ENCODE measurements at places on chromosomes 4 and X.
A peak's percentile ranks its signal among the peaks of the same experiment; 100 is the strongest.

DNA sequence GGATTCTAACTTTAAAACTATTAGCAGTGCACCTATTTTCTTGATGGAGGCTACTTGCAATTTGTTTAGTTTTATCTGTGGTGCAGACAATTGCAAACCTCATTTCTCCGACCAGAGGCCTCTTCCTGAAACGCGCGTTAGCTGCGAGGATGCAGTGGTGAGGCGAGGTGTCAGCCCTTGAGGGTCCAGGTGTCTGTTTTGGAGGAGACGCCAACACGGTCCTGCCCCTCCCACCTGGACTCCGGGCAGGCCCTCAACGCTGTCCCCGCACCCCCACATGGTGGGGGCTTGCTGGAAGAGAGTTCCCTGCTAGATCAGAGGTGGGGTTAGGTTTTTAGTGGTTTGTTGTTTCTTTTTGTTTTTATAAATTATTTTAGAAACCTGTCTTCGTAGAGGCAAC, 34.4 kb downstream of the PCGF3 start:
- DNase-seq: no peak

DNA sequence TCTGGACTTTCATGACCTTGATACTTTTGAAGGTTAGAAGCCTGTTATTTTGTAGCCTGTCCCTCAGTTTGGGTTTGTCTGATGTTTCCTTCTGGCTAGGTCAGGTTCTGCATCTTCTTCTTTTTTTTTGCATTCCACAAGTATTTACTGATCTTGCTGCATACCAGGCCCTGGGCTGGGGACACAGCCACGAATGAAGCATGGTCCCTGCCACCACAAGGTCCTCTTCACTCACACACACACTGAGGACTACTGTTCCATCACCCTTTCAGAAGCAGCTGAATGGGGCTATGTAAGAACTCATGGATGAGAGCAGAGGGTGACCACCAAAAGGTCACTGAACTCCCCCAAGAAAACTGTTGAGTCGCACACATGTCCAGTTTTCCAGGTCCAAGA, 39.2 kb downstream of the USP11 start:
- DNase-seq: no peak

DNA sequence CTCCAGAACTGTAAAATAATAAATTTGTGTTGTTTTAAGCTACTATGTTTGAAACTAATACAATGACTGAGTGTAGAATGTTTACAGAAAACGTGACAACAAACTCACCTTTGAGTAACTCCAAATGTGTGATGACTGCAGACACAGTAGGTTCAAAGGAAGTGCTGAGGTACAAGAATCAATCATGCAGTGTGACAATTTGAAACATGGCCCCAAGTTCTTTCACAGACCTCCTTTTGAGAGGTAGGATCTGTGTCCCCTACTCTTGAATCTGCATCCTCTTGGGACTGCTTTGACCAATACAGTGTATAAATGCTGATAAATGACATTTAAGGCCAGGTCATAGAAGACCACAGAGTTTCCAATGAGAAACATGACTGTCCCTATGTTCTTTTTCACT, 667.7 kb upstream of the DIPK2B start:
- DNase-seq: no peak

DNA sequence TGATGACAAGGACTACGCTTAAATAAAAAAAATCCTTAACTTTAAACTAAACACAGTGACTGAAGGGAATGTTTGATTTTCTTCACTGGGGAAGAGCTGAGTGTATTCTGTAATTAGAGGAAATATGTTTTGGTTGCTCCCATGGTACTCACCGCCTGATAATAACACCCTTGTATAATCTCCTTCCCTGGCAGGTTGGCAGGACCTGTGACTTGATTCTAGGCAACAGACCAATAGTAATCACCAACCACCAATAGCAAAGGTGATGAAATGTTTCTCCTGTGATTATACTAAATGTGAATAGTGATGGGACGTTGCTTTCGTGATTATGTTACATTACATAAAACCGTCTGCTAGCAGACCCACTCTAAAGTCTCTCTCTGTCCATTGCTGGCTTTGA, 536.8 kb upstream of the CPEB2 start:
- no peak for DNase-seq

DNA sequence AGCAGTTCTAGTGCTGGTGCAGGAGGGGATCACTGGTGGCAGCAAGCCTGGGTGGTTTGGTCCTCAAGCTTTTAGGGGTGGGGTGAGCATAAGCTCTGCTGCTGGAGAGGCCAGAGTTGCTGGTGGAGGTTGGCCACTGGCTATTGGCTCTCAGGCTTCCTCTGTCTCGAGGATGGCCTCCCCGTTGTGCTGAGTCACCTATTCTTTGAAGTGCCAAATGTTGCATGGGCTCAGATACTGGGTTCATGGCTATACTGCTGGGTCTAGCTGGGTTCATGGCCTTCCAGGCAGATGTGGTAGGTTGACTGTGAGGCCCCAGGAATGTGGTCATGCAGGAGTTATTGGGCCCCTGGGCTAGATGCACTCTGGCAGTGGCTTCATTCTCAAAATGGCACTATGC, 466.3 kb downstream of the NAF1 start:
- DNase-seq: no peak

GRCh38 chr4:141207961-141208360, 12.7 kb upstream of the ZNF330 start:
- DNase-seq: no peak

GRCh38 chr4:133161570-133162295, 12.6 kb downstream of the PCDH10 start:
- no peak for DNase-seq

DNA sequence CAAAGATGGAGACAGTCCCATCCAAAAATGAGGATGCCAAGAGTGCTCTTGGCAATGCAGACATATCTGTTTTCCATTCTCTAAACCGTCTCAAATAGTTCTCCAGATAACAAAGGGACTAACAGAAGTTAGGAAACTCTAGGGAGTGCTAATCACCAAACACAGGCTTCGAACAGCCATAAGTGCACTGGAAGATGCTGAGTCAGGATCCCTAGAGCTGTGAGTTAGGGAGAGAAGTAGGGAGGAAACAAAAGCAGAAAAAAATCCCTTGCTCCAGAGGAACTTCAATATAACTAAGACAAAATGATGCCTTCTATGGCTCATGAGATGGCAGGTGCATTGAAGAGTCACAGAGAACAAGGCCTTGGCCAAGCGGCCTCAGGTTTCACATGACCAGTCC, 251.0 kb upstream of the PPARGC1A start:
- no peak for DNase-seq

GRCh38 chr4:4502694-4503311, 39.0 kb downstream of the STX18 start:
- DNase-seq: no peak

- DNase-seq: no peak
Measured at GRCh38 chrX:109643687-109644086, 18.7 kb upstream of the KCNE5 start.

GRCh38 chrX:15468036-15468435, 25.1 kb downstream of the PIR start:
- no peak for DNase-seq

GRCh38 chr4:105912633-105913032, 17.4 kb downstream of the NPNT start:
- no peak for DNase-seq

DNA sequence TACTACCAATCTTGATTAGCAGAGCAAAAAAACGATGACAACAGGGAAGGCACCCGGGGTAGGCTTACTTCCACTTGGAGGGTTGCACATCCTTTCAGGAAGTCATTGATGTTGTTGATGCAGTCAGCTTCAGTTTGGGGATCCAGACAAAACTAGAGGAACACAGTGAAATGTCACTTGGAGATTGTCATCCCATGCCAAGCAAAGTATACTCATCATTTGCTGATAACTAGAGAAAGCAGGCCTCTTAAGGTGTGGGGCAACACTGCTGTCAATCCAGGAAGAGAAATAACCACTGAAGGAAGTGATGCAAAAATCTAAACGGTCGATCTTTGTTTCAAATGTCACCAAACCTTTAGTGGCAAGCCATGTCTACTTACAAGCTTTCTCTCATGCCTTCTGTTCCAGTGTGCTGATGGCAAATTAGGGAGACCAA, 1.4 kb downstream of the ARHGEF6 start:
- no peak for DNase-seq

- DNase-seq: no peak
Measured at GRCh38 chr4:17275836-17276235, 236.1 kb downstream of the QDPR start.

DNA sequence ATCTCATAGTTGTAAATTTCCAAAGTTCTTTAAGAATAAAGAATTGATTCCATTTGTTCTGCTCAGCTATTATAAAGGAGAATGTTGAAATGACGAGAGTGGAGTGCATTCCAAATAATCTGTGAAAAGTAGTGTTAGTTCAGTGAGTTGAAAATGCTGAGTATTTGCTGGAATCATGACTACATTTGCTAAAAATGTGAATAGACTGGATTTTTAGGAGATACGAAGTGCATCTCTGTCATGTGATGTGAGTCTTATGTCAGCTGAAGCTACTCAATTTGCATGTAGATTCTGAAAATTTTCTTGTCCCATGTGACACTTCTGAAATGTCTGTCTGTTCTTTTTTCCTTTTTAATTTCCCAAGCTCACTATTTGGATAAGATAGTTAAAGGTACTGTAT, 206.0 kb downstream of the DCTD start:
- no peak for DNase-seq

- DNase-seq: no peak
Measured at GRCh38 chr4:148097801-148098200, 344.4 kb downstream of the NR3C2 start.

DNA sequence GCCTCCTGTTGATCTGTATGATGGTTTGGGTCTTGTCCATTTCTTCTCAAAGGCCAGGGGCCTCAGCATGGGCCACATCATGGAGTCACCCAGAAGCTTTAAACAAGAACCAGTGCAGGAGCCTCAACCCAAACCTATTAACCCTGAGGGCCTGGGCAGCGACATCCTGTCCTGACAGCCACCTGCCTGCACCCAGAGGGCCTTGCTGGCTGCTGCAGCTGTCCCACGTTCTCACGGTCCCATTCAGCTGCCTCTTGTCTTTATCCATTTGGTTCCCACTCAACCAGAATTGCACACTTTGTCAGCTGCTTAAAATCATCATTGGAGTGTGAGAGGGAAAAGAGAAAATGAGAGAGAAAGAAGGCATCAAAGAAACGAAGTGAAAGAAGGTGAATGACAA, 21.6 kb downstream of the C4orf50 start:
- DNase-seq: no peak

DNA sequence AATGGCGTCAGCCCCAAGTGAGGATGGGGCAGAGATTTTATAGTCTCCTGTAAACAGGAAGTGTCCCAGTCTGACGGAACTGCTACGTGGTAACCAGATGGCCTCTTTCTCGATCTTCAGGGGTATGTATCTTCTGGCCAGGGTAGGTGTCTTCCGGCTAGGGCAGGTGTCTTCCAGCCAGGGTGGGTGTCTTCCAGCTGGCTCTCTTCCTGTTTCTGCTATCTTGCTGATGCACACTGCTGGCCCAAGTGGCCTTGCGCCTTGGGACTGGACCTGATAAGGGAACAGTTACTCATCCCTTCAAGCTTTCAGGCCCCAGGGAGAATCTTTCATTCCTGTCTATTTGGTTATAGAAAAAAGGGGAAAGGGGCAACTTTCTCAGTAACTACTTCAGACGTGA, 178.7 kb upstream of the MAGEE2 start:
- no peak for DNase-seq

GRCh38 chrX:140723121-140723715, 13.7 kb downstream of the LINC00632 start:
- DNase-seq: no peak

DNA sequence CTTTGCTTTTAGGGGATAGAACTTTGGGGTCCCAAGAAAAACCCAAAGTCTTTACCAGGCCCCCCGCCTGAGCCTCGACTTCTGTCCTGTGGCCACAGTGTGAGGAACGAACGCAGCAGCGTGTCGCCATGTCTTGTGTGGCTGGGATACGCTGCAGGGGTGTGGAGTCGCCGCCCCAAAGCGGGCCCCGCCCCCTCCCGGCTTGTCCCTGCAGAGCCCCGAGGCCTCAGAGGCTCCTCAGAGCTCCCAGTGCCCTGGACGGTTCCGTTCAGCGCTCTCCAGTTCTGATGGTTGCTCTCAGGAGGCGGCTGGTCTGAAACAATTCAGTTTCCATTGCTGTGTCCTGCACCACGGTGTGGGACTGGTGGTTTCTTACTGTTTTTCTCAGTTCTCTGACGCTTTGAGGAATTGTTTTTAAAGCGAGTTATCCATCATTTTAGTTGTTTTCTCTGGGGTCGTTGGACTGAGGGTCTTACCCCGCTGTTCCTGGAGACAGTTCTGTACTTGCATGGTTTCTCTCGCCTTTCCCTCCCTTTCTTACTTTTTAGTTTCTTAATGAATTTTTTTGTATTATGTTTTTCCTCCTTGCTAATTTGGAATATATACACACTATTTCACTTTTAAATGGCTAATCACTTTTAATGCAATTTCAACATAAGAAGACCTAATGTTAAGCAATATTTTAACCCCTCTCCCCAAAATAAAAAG, 1.6 kb upstream of the IDUA start:
- peak; percentile 90 for DNase-seq

GRCh38 chr4:118957722-118958445, 69.2 kb downstream of the SYNPO2 start:
- DNase-seq: no peak

DNA sequence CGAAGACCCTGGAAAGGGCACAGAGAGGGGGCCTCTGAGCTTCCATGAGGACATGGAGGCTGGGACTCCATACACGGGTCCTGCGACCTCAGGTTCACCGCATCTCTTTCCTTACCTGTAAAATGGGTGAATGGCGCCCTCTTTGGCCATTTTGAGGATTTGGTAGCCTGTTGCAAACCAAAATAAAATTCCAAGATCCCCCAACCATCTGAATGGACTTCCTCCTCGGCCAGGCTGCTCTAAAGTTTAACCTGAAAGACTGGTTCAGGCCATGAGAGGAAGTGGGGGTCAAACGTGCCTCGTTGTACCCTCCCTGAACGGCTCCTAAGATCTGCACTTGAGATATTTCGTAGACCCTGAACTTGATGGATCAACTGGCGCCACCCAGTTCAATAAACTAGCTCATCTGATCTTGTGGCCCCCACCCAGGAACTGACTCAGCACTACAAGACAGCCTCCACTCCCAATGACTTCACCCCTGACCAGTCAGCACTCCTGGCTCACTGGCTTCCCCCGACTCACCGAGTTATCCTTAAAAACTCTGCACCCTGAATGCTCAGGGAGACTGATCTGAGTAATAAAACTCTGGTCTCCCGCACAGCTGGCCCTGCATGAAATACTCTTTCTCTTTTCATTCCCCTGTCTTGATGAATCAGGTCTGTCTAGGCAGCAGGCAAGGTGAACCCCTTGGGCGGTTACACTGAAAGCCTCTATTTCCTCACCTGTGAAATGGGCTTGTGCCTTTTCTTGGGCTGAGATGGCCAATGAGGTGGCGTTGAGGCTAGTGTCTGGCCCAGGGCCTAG, 32.9 kb upstream of the GPR78 start:
- no peak for DNase-seq
